H7 (cell line): ENCODE measurements at places on chromosomes 7 and 10.

- no peak for DNase-seq
These were observed 65.2 kb downstream of the DKK1 start for GRCh38 chr10:52379287-52379686.

DNA sequence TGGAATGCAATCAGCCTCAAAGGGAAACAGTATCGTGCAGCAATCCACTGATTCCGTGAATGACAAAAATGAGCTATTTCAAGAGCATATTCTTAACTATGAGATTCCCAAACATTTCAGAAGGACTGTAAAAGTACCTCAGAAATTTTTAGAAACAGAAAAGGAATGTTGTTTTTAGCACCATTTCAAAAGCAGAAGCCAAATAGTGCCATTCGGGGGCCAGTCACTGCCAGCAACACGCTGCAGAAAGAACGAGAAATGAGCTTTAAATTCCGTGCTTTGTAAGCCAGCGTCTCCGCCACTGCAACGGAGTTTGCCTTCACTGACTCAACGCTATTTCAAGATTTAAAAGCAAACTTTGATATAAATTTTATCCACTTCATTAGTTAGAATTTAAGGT, 6.3 kb downstream of the NUDT5 start:
- DNase-seq = no peak

GRCh38 chr7:114104035-114104434, 185.2 kb upstream of the PPP1R3A start:
- DNase-seq = no peak

DNA sequence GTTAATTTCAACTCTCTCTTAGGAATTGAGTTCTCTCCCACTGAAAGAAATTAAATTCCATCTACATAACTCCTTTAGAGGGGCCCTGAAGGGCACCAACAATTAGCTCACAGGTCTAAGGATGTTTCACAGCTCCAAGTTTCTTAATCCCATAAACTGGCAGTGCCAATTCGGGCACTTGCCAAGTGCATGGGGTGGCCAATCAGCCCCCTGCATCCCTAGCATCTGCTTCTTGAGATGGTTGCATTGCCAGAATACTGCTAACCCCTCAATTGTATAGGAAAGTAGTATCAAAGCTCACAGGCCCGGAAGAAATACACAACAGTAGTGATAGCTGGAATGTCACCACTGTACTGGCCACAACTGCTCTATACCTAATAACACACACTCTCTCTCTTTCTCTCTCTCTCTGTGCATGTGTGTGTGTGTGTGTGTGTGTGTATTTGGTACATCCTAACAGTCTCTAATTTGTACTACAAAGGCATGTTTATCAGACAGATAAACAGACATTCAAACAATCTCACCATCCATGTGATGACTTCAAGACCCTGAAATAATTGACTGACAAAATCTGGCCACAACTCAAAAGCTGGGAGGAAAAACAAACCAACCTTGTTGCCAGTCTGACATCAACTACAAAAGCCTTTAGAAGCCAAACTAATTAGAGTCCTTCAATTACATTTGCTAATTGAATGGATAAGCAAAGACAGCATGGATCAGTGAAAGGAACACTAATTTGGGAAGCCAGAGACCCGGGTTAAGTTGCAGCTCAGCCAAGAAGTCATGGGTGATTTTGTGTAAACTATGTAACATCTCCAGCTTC, 27.8 kb downstream of the HIBADH start:
- DNase-seq = no peak

- DNase-seq = no peak
These were observed 23.7 kb upstream of the CCDC172 start for GRCh38 chr10:116300542-116300941.
